Mesendoderm (in vitro differentiated cells): ENCODE measurements at places on chromosomes 7 and 10.

DNA sequence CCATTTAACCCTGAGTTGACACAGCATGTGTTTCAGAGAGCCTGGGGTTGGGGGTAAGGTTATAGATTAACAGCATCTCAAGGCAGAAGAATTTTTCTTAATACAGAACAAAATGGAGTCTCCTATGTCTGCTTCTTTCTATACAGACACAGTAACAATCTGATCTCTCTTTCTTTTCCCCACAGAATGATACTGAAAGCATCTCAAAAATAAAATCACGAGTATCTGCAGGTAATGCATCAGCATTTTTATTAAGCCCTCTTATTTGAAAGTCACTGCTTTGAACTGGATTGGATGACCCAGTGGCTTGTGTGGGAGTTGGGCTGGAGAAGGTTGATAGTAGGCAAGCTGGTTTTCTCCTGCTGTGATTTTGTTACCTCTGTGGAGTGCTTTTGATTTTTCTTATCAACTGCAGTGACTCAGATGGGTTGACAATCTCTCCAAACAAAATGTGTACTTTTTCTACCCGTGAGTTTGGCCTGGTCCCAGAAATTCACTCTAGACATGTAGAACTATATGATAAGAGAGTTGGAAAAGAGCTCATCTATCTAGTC is 253.5 kb upstream of the PRKCQ start:
- no peak for DNase-seq

DNA sequence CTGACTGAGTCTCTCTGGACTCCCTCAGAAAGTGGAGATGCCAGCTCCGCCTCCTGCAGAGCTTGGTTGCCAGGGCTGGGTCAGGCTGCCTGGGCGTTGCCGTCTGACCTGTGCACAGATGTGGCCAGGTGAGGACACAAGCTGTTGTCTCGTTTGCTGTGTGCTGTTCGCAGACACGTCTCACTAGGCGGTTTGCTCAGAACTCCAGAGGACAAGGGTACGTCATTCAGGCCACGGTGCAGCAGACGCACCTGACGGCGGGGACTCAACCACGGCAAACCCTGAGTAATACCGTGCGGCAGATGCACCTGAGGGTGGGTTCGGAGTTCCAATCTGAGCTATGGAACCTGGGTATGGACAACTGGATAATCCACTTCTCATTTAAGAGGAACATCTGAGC is 11.7 kb downstream of the GPER1 start:
- no peak for DNase-seq

DNA sequence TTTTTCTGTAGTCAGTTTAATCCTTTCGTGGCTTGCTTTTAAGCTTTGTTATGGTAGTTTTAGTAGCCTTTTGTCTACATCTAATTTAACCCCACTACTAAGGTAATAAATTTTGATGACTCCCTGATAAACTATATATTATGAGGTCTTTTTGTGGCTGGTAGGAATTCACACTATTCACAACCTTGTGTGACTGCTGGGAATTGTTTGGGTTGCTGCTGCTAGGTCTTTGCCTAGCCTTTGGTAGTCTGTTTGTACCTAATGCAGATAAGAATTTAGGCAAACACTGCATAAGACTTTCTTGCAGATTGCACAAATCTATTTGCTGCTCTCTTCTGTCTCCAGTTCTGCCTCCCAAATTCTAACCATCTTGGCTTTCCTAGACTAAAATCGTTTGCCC is 58.3 kb downstream of the SHOC2 start:
- DNase-seq = peak; percentile 28

GRCh38 chr7:101614939-101615302 is 14.2 kb downstream of the MYL10 start:
- DNase-seq = peak; percentile 81

GRCh38 chr10:88111294-88111693 is 247.9 kb downstream of the PTEN start:
- no peak for DNase-seq

DNA sequence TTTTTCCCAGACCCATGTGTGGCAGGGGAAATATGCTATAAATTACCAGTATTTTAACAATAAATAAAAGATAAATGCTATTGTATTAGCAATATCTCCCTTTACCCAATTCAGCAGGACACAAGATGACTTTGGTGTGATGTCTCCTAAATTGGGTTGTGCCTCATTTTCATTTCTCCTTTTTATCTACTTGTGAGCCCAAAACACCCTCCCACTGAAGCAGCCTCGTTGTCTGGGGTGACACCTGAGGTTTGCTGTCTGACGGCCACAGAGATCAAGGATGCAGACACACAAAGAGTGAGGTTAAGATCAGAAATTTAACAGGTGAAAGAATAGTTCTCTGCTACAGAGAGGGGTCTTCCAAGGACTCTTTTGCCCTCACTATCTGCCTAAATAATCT is 27.1 kb upstream of the CC2D2B start:
- no peak for DNase-seq

DNA sequence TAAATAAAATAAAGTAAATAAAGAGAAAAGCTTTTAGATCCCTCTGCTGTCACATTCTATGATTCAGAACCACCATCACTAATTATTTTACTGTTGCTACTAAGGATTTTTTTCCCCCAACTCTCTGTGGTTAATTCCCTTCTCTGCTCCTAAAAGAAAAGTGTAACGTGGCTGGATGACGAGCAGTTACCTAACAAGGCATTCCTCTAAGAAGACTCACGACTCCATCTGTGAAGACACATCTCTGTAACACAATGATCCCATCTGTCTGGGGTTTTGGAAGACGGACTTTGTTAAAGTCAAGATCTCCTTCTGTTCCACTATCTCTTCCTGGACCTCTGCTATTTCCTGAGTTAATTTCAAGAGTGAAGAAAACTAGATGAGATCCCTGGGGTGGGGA is 179.9 kb downstream of the SFMBT2 start:
- DNase-seq = no peak
